Naive thymus-derived CD4-positive, alpha-beta T cell (primary cell): ENCODE measurements at places on chromosomes 16 and 17. TPM values are rescaled to one million over a fixed set of nuclear protein-coding genes. Genes with fewer than 3 reads are reported as not detected.

Gene SMIM36
- not detected for total RNA-seq

Gene EPX
- total RNA-seq = not detected

Gene SLC12A4
- 31.3 TPM for total RNA-seq

Gene SLC52A1
- not detected for total RNA-seq

Gene ZG16
- not detected for total RNA-seq

Gene KRTAP9-4
- total RNA-seq = not detected

- no peak for DNase-seq
Measured at GRCh38 chr16:68660359-68660795, 15.3 kb downstream of the CDH3 start.

DNA sequence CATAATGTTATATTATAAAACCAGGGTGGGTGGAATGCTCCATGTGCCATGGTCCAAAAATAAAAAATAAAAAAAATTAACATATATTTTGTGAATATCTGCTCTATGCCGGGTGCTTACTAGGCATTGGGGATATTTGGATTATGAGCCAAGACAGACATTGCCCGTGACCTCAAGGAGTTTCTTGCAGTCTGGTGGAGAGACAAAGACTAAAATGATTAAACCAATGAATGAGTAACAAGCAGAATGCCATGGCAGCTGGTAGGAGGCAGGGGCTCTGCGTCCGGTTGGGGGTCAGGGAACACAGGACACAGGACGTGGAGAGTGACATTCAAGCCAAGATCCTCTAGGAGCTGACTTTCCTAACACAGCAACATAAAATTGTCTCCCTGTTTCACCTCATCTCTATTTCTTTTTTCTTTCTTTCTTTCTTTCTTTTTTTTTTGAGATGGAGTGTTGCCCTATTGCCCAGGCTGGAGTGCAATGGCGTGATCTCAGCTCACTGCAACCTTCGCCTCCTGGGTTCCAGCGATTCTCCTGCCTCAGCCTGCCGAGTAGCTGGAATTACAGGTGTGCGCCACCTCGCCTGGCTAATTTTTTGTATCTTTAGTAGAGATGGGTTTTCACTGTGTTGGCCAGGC lies 35.4 kb downstream of the RGS9 start:
- DNase-seq = no peak

GRCh38 chr16:89202422-89203215 lies 2.3 kb upstream of the SLC22A31 start:
- no peak for DNase-seq

DNA sequence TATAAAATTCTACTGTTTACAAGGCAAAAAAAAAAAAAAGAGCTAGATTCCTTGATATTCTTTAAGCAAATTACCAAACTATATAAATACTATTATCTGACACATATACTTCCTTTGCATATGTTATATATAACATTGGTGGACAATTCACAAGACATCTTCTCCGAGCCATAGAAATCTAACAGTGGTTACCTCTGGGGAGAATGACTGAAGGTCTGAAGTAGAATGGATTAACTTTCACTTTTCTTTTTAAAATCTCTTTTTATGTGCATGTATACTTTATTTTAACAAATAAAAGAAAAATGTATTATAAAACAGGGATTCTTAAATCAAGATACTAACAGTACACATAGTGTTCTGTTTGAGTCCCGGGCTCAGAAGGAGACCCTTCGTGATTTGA lies 131.0 kb downstream of the MRTFB start:
- DNase-seq = no peak

DNA sequence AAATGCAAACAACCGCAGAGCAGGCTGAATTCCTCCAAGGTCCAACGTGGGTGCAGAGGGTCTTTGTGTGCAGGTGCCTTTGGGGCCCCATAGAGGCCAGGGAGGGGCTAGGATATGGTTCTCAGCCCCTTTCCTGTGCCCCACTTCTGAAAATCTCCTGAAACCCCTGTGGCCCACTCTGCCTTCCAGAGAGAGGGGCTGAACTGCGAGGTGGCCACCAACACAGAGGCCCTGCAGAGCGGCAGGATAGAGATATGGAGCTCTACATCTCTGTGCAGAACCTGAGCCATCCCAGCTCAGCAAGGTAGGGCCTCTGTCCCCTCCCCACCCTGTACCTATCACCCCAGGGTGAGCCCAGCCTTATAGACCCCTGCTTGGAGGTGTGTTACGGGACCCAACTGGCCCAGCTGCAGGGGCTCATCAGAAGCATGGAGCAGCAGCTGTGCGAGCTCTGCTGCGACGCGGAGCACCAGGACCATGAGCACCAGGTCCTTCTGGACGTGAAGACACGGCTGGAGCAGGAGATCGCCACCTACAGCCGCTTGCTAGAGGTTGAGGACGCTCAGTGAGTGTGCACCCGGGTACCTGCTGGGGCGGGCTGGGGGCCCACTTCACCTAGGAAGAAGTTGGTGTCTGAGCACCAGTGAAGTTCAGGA lies 5.5 kb downstream of the USP6 start:
- DNase-seq = no peak

GRCh38 chr17:36945959-36946725 lies 2.6 kb upstream of the AATF start:
- DNase-seq = no peak
